T-helper 1 cell (primary cell): ENCODE measurements at places on chromosomes 5 and 9.

DNA sequence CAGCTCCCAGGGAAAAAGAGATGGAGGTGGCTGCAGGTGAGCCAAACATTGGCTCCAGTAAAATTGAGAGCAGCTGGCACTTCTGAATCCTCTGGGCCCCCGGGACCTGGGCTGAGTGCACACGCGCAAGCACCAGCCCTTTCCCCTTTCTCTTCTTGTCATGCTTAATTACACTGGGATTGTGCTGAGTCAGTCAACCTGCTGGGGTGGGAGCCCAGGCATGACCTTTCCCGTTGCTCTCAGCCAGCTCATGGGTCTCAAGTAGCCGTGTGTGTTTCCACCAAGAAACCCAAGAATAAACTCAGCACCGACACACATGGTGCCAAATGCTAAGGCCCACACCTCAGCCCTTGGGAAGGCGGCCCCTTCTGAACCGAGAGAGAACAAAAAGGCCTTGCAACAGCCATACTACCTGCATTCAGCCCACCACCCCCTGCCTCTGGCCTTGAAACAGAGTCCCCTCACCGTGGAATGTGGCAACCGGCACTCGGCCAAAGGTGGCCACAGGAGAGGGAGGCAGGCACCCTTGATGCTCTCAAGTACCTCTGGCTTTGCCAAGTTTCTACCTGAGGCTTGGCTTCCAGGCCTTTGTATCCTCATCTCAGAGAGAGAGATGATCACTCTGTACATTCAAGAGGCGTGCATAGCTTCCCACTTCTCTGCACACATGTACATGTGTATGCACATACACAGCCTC lies 28.1 kb downstream of the SLIT3 start:
- no peak for DNase-seq

GRCh38 chr9:76512826-76513225 lies 53.8 kb downstream of the GCNT1 start:
- DNase-seq: no peak

- no peak for DNase-seq
Measured at GRCh38 chr9:70878576-70878975, 242.8 kb downstream of the TRPM3 start.

GRCh38 chr5:38396766-38397165 lies 138.4 kb downstream of the EGFLAM start:
- DNase-seq: no peak

DNA sequence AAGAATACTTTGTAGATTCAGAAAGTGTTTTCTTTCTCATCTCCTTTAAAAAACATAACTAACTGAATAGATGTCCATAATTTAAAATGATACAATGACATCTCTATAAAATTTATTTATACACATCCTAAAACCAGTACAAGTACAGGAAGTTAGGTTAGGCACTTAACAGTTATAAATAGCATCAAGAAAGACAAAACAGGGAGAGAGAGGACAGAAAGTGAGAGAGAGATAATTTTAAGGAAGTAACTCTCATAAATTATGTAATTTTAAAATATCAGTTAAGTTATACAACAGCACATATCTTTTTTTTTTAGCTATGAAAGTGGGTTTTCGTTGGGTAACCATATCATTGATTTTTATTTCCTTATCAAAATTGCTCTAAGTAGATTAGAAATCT lies 1068.6 kb downstream of the TAF11L14 start:
- no peak for DNase-seq

GRCh38 chr9:133333011-133333410 lies 3.0 kb downstream of the SURF6 start:
- DNase-seq: no peak
